ENCODE measurements at places on chromosomes 3 and 15.
A peak's percentile ranks its signal among the peaks of the same experiment; 100 is the strongest.

DNA sequence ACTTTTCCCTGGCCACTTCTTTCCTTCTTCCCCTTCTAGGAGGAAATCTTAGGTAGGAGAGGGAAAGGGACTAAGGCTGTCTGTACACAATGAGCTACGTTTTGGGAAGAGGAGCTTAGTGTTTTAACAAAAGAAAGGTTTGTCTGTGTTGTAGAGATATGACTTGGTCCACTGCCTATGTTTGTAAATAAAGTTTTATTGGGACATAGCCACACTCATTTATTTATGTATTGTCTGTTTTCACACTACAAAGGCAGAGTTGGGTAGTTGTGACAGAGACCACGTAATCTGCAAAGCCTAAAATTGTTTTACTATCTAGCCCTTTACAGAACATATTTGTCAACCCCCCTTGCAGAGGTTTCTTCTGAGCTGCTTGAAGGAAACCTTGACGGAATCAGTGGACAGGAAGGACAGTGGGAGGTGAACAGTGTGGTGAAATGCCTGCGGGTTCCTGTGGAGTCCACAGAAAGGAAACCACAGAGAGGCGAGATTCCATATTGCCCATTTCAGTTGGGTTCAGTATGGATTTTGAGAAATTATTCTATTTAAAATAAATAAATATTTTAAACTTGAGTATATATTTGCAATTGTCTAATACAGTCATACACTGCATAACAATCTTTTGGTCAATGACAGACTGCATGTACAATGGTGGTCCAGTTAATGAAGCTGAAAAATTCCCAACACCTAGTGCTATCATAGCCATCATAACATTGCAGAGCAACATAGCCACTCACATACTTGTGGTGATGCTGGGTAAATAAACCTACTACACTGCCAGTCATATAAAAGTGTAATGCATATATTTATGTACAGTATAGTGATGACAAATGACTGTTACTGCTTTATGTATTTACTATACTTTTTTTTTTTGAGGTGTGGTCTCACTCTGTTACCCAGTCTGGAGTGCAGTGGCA, 157.9 kb upstream of the NUDT16 start:
- no peak for DNase-seq

DNA sequence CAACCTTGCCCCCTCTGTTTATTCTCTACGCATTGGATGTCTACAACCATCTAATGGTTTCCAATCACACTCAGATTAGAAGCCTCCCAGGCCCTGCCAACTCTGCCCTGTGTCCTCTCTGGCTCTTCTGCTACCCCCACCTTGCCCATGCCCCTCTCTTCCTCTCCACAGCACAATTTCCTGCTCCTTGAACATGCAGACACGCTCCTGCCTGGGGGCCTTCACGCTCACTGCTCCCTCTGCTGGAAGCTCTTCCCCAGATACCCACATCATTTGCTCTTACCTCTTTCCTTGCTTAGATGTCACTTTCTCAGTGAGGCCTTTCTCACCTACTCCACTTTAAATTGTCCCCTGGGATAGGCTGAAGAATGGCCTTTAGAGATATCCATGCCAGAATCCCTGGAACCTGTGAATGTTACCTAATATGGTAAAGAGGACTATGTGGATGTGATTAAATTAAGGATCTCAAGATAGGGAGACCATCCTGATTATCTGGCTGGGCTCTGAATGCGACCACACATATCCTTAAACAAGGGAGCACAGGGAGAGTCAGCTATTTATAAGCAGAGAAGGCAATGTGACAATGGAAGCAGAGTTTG, 9.9 kb downstream of the KY start:
- DNase-seq: peak; percentile 31

- DNase-seq: no peak
These were observed 10.2 kb upstream of the ITPKA start for GRCh38 chr15:41483519-41483918.

DNA sequence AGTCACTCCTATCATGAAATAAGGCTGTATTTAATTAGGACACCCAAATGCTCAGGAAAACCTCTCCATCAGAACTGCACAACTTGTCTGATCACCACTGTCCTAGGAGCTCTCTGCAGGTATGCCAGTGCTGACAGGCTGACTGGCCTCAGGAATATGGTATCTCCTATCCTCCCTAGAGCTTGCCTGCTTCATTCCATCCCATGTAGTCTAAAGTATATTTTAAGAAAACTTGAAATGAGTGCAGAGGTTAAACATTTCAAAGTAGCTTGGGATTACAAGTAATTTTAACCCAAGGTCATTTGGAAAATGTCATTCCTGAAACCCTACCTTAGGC, 23.7 kb downstream of the FILIP1L start:
- no peak for DNase-seq

- no peak for DNase-seq
These were observed 79.1 kb downstream of the SLC25A26 start for GRCh38 chr3:66299891-66300290.

GRCh38 chr3:23183731-23184130, 19.4 kb upstream of the UBE2E2 start:
- DNase-seq: peak; percentile 66

DNA sequence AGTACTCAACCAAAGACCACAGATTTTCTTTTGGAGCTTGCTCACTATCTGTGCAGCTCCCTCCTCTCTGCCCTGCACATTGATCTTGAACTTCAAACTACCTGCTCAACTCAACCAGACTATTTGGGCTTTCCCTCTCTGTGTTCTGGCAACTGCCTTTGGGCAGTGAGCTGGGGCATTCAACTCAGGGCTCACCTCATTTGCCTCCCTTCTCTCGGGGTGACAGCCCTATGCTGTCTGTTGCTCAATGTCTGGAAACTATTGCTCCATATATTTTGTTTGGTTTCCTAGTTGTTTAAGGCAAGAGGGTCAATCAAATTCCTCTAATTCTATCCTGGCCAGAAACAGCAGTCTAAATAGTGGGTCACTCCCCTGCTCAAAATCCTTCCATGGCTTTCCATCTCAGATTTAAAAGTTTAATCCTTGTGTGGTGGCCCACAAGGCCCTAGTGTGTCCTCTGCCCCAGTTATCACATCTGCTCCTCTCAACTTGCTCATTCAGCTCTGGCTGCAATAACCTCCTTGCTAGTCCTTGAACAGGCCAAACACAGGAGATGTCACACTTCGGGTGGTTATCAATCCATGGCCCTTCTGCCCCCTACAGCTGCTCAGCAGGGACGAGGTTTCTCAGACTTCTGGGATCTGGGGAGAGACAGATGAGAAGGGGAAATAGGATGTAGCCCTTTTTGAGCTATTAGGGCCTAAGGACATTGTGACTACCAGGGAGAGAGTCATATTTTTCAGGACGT, 67.8 kb downstream of the SNRK start:
- no peak for DNase-seq

DNA sequence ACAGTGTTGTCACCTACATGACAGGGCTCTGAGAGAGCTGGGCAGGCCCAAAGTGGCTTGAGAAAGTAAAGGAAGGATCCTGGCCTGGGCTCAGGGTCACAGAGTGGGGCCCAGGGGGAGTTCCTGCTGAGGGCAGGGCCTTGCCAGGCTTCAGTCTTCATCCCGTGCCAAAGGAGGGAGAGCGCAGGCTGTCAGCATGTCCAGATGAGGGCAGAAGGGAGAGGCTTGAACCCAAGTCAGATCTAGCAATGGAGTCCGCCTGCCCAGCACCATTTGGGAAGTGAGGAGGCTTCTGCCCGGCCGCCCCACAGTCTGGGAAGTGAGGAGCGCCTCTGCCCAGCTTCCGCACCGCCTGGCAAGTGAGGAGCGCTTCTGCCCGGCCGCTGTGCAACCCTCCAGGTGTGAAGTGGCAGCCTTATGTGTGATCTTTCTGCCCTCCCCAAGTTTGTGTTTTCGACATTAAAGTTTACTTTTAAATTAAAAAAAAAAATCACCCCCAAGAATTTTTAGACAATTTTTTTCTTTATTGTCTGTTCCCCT, 303.6 kb upstream of the PROK2 start:
- DNase-seq: no peak

- peak; percentile 51 for DNase-seq
These were observed 1.2 kb upstream of the SNAPC5 start for GRCh38 chr15:66498501-66499386.

- DNase-seq: no peak
These were observed 20.6 kb upstream of the USP3 start for GRCh38 chr15:63483521-63484371.

DNA sequence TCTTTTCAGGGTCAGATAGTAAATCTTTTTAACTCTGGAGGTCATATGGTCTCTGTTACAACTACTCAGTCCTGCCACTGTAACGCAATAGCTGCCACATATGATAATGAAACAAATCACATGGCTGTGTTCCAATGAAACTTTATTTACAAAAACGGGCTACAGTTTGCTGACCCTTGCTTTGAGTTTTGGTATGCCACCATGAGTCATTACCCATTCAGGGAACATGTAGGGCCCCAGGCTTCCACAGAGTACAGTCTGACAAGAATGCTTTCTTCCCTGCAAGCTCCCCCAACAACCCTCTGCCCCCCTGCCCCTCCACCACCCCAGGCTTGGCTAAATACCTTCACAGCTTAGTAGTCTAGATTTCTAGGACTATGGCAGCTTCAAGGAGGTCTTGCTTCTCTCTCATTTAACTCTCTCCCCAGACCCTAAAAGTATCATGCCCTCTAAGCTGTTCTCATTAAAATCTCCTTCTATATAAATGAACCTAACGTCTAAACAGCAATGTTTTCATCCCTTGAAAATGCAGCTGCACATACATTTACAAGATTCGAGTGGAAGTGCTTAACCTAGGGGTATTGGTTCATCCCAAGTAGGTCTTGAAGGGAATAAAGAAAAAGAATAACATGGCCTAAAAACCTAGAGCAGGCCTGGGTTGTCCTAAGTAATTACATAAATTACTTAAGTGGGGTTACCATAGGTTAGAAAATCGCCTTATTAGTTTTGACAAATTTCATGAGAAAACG, 117.8 kb upstream of the PRICKLE2 start:
- DNase-seq: peak; percentile 93

DNA sequence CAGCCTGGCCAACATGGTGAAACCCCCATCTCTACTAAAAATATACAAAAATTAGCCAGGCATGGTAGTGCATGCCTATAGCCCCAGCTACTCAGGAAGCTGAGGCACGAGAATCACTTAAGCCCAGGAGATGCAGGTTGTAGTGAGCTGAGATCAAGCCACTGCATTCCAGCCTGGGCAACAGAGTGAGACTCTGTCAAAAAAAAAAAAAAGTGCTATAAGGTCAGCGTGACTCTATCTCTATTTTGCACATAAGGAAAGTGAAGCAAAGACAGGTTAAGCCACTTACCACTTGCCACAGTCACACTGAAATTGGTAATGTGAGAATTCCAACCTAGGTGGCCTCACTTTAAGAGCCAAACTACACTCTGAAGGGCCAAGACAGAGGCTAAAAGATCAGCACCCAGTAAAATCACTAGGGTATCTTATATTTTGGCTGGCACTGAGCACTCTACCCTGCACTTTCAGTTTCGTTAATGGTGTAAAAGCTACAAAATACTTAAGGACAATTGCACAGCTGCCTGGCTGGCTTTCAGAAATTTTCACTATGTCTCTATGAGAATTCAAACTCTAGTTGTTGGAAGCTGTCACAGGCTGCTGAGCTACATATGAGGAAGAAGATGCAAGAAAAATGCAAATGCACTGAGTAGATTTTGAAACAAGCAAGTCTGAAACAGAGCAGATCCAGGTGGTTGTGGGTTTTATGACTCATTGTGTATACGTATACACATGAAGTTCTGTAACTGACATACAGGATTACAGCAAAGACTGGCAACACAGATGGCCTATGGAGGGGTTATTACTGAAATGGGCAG, 32.7 kb downstream of the TRANK1 start:
- DNase-seq: peak; percentile 80

DNA sequence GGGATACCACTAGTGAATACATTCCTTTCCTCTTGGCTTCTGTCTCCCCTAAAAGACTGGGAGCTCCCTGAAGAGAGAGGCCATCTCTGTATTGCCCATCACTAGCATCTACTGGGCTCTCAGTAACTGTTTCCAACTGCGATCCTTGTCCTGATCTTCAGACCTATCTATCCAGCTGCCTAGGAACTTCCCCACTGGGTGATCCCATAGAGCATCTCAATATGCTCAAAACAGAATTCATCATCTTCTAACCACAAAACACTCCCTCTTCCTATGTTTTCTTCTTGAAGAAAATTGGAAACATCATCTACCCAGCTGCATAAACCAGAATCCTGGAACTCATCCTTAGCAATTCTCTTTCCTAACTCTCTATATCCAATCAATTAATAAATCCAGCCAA, 54.6 kb downstream of the PLD1 start:
- no peak for DNase-seq

Measured in fibroblast of upper back skin (primary cell).